RWPE2 (cell line): ENCODE measurements at places on chromosomes 11 and 22.

DNA sequence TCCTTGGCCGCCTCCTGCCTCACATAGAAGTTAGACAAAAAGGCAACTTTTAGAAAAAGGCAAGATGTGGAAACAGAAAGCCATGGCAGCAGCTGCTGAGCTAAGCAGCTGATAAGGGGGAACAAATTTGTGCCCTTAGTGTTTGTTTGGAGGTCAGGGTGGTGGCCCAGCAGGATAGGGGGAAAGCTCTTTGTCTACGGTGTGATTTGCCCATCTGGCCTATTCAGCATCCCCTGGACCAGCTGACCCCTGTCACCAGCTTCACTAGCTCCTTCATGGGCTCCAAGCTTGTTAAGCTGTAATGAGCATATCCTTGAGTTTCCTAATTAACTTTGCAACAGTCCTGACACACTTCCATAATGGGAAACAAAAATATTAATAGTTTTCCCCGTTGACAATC, 5.9 kb upstream of the ME3 start:
- no peak for DNase-seq

DNA sequence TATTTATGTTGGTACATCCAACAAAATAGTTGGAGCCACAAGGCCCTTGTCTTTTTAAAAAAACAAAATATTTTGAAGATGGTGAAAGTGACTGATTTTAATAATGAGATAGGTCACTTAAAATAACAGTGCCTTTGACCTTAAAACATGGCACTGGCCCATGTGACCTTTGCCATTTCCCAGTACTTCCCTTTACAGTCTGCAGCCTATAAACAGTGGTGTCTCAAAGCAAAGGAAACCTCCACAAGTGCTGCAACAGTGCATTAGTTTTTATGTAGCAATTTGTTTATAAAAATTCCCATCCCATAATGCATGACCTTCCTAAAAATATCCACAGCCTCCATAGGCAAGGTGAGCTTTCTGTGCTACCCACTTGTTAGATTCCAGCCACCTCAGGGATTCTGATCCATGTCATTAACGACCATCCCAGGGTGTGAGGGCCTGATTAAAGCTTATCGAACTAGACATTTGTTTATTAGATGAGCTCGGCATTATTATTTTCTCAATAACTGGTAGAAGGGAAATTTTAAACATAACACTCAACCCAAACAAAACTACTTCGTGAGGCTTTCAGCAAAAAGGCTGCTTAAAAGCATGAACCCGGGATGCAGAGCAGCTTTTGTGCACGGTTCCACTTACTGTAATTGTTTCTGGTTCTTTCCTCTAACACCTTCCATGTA, 28.0 kb upstream of the CRKL start:
- no peak for DNase-seq

DNA sequence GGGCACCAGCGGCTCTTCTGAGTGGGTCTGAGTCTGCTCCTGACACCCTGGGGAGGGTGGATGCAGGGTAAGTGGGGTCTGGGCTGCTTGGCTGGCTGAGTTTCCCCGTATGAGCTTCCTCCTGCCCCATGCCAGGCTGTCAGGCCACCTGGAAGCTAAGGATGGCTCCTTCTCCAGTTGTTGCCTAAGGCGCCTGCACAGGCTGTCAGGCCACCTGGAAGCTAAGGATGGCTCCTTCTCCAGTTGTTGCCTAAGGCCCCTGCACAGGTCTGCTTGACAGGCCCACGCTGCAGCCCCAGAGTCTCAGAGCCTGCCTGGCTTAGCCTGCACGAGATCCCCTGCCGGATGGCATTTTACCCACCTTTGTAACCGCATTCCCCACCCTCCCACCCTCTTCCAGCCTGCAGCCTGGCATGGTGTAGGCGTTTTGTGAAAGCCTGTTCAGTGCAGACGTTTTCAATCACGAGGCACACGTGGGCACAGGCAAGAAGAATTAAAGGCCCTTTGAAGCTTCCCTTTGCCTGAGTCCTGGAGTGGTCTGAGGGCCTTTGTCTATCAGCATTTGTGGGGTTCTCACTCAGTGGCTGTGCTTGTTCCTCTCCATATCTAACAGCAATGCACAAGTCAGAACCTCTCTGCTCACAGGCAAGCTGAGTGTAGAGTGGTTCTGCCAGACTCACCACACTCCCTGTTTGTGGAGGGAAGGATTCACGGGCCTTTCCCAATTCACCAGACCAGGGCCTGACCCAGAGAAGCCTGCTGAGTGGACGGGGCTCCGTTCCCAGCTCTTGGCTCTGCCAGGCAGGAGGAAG, 40.2 kb upstream of the B3GAT1 start:
- DNase-seq, result no peak

GRCh38 chr11:75195167-75195962, 44.5 kb downstream of the SLCO2B1 start:
- no peak for DNase-seq
